ENCODE measurements at places on chromosomes 6 and 20. TPM values are rescaled to one million over a fixed set of nuclear protein-coding genes. Genes with fewer than 3 reads are reported as not detected.
A peak's percentile ranks its signal among the peaks of the same experiment; 100 is the strongest.

GRCh38 chr20:7981374-7981773 is 38.2 kb downstream of the TMX4 start:
- DNase-seq = no peak

- DNase-seq = no peak
These were observed 224.4 kb downstream of the TPBG start for GRCh38 chr6:82588020-82588419.

- no peak for DNase-seq
These were observed 84.5 kb upstream of the QKI start for GRCh38 chr6:163329991-163330390.

- no peak for DNase-seq
These were observed 99.7 kb downstream of the TULP4 start for GRCh38 chr6:158411998-158412397.

DNA sequence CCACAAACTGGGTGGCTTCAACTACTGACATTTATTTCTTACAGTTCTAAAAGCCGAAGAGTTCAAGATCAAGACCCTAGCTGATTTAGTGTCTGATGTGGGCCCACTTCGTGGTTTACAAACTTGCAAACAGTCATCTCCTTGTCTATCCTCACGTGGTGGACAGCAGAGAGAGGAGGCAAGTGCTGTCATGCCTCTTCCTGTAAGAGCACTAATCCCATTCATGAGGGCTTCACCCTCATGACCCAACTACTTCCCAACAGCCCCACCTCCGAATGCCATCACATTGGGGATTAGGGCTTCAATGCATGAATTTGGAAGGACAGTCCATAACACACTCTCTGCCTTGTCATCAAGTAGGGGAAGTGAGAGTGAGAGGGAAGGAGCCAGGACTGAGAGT is 15.6 kb upstream of the ISM1 start:
- DNase-seq = no peak

DNA sequence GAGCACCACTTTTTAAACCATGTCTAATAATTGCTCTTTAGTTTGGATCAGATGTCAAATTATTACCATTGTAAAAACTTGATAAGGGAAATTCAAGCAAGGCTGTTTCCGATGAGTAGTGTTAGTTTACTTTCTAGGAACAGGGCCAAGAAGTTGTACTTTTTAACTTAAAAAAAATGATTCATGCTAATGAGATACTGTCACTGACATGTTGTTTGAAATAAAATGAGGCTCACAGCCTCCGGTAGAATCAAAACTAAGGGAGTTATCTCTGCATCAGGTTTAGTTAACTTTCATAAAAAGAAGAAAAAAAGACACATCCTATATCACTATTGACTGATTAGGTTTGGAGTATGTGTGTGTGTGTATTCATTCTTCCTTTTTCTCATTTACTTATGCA is 55.2 kb upstream of the SUPT3H start:
- DNase-seq = no peak

DNA sequence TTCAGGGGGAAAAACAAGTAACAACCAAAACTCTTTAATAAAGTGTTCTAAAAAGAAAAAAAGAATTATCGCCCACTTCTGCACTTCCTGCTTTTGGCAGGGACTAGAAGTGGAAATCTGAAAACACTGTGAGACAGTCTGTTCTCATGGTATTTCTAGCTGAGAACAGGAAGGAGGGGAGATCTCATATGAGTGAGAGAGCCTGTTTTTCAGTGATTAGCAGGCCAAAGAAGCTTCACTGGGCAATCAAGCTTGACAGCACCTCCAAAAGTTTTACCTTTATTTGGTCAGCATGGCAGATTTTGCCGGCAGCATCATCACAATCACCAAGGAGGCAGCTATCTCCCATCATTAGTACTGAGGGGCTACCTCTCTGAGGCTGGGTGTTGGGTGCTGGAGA is 79.5 kb upstream of the ATXN1 start:
- no peak for DNase-seq

- DNase-seq = no peak
These were observed 73.3 kb downstream of the KLHL32 start for GRCh38 chr6:96997788-96998187.

DNA sequence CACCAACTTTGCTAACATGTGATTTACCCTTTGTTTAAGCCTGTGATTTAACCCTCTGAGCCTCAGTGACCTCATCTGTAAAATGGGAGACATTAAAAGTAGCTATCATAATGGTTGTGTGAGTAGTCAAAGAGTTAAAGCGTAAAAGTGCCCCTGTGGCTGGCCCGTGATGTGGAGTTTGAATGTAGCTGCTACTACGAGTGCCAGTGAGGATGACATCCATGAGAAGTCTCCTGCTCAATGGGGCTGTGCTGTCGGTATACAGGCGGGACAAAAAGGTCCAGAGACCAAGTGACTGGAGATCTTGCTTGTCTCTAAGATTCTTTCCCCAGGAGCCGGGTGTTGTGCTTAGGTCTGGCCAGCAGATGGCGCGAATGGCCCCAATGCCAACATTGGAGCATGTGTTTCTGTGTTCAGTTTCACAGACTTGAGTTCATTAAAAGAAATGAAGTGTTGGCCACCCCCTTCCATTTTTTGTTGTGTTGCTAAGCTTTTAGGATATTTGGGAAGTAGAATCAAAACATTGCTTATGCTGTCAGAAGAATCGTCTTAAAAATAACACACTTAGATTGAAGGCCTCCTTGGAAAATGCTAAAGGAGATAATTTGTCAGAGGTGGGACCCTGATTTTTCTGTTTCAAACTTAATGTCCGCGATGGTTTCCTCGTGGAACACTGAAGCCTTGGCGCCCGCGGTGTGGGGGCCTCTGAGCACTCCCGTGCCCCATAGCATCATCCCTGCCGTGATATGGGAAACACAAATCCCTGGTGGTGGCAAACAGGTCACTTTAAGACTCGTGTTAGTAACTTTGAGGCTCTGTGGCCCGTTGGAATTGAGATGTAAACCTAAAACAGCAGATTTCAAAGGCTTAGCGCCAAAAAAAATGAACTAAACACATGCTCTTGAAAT is 9.3 kb upstream of the RBM38 start:
- peak; percentile 87 for DNase-seq

DNA sequence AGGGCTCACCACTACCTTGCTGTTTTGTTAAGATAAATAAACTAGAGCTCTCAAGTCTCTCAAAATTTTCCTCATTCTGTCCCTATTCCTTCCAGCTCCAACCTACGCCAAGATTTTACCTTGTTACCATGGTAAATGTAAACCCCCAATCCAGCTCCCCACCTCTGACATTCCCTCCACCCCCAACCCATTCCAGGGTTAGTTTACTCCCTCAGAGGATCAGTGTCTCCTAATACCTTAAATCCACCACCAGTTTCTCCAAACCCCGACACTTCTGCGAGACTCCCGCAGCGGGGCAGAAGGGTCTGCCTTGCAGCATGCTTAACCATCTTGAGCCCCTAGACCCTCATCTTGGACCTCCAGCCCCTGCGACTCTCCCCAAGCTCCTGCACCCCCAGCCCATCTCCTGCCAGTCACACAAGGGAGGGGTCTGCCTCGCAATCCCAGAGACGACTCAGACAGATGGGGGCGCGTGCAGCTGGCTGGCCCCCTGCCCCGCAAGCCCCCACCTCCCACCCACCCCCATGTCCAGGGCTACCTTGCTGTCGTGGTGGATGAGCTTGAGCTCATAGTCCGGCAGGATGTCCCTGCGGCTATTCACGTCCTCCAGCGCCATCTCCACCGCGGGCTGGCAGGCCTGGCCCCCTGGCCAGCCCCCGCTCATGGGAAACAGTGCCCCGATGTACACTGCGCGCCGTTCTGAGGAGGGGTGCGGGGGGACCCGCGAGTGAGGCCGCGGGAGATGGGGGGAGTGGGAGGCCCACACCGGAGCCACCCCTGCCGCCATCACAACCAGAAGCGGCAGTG is 5.8 kb downstream of the GABBR1 start:
- no peak for DNase-seq

DNA sequence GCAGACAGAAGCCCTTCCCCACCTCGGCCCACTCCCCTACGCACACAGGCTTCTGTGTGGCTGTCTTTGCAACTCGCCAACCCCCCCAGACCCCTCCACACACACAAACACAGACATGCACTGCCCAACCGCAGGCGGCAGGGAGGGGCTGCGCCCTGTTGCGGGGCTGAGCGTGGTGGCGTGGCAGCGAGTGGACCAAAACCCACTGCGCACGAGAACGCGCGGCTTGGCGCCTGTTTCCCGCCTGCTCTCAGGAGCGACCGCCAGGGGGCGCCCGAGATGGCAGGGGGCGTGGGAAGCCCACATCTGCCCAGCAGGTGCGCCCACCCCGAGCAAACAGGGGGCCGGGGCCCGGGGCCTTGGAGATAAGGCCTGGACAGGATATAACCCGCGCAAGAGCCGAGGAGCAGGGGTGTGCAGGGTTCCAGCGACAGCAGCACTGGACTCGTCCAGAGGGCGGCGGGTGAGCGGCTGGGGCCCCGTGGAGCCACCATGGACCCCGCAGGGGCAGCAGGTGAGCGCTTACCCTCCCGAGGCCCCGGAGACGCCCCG is at the start of gene RBPJL:
TSS of gene RBPJL (plus strand) at position 410 of the 552 bp plus-strand sequence. CDS start at position 493, 83 bp downstream.
- DNase-seq = no peak

- DNase-seq = no peak
These were observed 44.1 kb upstream of the SLC22A1 start for GRCh38 chr6:160077526-160077925.

GRCh38 chr6:35476004-35476403 is 7.8 kb downstream of the RPL10A start:
- no peak for DNase-seq

GRCh38 chr6:139764498-139764986 is 390.1 kb upstream of the CITED2 start:
- no peak for DNase-seq

- no peak for DNase-seq
These were observed 24.4 kb downstream of the SPDEF start for GRCh38 chr6:34531580-34532201.

GRCh38 chr6:136969930-136970329 is 47.8 kb downstream of the SLC35D3 start:
- no peak for DNase-seq

DNA sequence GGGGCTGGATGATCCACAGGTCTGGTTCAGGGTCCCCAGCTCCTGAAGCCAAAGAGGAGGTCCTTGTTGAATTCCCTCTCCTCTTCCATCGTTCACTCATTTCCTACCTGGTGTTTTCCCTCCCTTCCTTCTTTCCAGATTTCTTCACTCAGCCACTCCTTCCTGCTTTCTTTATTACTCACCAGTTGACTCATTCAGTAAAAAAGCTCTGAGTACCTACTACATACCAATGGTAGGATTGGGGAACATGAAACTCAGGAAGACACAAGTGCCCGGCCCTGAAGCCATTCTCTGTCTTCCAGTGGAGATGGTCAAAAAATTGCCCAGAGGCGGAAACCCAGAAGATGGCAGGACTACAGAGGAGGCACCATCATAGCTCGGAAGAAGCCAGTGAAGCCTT is 11.9 kb upstream of the NSFL1C start:
- no peak for DNase-seq

DNA sequence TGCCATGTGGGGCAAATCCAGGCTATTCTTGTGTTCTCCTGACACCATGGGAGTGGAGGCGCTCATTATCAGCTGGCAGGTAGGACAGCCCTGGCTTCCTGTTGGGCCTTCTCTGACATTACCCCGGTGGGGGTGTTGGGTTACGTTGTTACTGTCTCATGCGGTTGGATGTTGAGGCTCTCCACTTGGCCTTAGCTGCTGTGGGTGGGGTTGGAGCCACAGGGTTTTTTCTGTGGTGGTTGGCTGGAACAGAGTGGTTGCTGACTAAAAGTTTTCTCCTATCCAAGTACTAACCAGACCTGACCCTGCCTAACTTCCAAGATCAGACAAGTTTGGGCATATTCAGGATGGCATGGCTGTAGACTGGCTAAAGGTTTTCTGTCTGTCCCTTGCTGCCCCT is 20.2 kb downstream of the RIPK1 start:
- no peak for DNase-seq

DNA sequence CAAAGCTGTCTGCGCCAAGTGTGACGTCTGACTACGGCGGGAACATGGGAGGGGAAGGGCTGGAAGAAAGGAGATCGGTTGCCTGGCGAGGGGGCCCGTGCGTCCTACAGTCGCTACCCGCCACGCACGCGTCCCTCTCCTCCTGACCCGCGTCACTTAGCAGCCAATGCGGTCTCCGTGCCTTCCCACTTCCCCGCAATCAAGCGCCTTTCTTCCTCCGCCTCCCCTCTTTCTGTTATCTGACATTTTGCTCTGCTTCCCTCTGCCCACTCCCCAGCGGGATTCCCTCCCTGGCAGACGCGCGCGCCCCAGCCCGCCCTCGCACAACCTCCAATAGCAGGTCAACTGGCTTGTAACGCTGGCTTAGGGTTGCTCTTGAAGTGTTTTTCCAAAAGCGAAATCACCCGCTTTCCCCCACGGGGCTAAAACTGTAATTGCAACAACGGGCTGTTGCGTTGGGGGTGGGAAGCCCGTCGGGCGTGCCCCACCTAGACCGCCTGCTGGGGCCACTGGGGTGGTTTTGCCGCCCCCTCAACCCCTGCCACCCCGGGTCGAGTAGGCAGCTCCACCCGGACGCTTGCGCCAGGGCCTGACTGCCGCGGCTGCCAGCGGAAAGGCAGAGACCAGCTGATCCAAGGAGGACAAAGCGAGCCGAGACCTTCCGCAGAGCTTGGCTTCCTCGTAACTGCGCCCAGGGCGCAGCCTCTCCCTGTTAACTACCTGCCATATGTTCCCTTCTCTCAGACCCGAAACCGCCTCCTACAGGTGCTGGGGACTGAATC is 6.2 kb upstream of the SOX4 start:
- DNase-seq = peak; percentile 77

GRCh38 chr6:43024436-43024835 is 3.0 kb downstream of the RRP36 start:
- no peak for DNase-seq

DNA sequence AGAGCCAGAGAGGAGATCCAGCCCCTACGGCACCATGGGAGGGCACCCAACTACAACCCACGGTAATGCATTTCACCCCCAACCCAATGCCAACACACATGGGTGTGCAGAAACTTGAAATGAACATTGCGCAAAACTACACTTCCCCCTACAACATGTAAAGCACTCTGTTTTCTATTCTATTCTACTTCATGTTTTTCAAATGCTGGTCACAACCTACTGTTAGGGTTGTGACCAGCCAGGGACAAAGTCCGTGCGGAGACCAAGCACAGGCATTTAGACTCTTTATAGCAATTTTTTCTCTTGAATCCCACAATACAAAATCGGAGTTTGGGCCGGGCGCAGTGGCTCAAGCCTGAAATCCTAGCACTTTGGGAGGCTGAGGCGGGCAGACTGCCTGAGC is 90.6 kb downstream of the MRPL14 start:
- no peak for DNase-seq

The IL17F gene
- not detected for total RNA-seq

The DDR1 gene
- 315 TPM for total RNA-seq

The C6orf136 gene
- 27.1 TPM for total RNA-seq

The SLCO4A1 gene
- 5.3 TPM for total RNA-seq

The DNAAF9 gene
- total RNA-seq = 17.3 TPM

The FNDC11 gene
- 0.52 TPM for total RNA-seq

The SALL4 gene
- total RNA-seq = 12.6 TPM

The ZNF311 gene
- total RNA-seq = 2.2 TPM

The COL9A3 gene
- 21.2 TPM for total RNA-seq

The TREML1 gene
- total RNA-seq = not detected

The CTCFL gene
- 0.07 TPM for total RNA-seq
